ENCODE measurements at places on chromosomes 16 and 17. TPM values are rescaled to one million over a fixed set of nuclear protein-coding genes. Genes with fewer than 3 reads are reported as not detected.

GRCh38 chr17:8031261-8031661 is 7.6 kb upstream of the ALOX15B start:
- DNase-seq: no peak

NDUFAF8 gene
- 26.5 TPM for total RNA-seq

ZFP3 gene
- total RNA-seq: 5.4 TPM

CCL3 gene
- total RNA-seq: not detected

GRCh38 chr17:42153919-42154742 is 658 bp downstream of the RAB5C start:
- no peak for DNase-seq

DNA sequence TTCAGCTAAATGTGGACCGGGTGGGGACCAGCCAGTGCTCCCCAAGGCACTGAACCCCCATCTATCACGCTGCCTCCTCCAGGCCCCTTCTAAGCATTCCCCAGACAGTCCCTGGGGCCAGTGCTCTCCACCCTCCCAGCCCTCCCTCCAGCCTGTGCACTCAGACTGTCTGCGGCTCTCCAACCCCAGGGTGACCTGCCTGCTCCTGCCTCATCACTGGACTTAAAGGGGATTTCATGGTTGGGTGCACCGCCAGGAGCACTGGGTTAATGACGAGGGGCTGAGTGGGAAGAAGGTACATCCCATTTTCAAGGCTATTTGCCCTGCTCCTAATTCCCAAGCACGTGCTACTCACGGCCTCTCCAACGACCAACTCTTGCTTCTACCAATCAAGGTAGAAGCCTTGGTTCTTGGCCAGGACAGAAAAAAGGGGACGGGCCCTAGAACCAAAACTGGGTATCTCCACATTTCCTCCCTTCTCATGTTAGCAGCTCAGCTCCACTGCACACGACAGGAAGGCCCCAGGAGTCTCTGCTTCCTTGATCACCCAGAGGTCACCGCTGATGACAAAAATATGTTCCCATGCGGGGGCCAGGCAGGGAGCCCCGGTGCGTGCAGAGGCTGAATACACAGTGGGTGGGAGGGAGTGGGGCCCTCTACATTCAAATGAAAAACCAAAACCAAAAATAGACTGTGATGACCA is 3.5 kb upstream of the ABR start:
- no peak for DNase-seq

DNA sequence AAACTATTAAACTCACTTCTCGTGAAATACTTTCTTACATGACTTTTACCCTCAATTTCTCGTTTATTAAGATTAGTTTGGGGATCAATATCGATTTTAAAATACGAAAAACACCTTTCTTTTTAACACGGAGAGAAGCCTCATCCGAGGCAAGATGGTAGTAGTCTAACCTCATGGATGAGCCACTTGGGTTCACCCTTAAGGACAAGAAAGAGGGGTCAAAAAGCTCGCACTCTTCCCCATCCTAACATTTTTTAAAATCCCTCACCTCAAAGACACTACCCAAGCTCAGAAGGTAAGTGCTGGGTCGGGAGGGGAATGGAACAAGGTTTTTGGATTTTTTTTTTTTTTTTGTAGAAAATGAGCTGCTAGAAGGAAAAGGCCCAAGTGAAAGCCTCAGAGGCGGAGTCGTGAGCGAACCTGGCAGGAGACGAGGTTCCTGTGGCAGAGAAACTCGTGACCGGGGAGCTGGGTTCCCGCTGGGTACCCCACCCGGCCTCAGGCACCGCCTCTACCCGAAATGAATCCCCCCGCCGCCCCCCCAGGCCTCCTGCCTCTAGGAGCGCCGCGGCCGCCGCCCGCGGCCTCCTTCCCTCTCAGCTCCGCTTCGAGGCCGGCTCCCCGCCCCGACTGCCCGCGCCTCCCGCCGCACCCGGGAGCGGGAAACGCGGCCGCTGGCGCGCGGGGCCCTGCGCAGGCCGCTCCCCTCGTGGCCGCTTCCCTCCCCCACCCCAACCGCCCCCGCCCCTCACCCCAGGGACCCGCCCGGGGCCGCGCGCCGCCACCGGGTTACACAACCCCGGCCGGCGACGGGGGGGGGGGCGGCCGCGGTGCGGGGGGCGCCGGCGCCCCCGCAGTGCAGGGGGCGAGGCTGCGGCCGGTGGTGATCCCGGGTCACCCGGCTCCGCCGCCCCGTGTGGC is 1.6 kb downstream of the NUFIP2 start:
- peak; percentile 67 for DNase-seq

DNA sequence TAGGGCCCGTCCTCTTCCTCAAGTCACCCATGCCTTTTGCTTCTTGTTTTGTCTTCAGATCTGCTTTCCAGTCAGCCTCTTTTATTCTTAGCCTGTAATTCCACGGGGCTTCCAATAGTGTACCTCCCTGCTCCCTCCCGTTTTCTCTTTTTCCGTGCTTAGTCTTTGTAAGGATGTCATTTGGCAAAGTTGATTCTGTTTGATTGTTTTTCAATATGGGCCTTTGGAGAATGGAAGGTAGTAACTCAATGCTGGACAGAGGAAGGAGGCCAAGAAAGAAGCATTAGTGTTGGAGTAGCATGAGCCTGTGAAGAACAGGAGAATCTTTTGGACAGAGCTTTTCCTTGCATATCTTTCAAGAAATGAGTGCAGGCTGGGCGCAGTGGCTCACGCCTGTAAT is 6.5 kb downstream of the WWP2 start:
- DNase-seq: no peak

- no peak for DNase-seq
Observed at GRCh38 chr17:28199115-28199514, 119.9 kb upstream of the TMEM97 start.

RRAD gene
- 8.3 TPM for total RNA-seq

DNA sequence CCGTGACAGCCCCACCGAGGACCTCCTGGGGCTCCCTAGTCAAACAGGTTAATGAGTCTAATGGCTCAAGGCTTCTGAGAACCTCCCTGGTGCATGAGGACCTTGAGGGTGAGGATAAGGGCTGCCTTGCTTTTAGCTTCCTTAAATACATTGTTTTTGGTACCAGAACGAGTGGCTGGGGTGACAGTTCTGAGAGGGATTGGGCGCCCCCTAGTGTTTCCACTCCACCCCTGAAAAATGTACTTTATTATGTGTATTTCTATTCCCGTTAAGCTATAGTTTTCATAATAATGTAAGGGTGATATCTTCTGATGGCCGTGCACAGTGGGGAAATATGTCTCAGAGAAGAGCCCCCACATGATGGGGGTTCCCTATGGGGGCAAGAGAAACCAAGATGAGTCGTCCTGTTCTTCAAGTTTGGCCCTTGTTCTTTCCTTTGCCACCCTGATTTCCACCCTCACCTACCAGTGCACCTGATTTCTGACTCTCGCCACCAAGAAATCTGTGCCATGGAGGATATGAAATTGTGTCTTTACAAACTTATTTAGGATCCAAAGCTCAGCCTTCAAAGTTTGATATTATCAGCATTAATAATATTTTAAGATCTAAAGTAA is 14.5 kb upstream of the VWA3A start:
- peak; percentile 76 for DNase-seq

All from body of pancreas (tissue), 4 donors.